Activated CD8-positive, alpha-beta memory T cell treated with anti-CD3 and anti-CD28 coated beads, Interleukin-2, amount 50 U/mL, for 4 hours (primary cell): ENCODE measurements at places on chromosomes 13 and 19.

GRCh38 chr19:9251236-9251635 lies 506 bp downstream of the OR7E24 start:
- DNase-seq = no peak

GRCh38 chr13:113545455-113545930 lies 39.1 kb upstream of the TFDP1 start:
- no peak for DNase-seq

GRCh38 chr13:112943309-112944125 lies 25.5 kb upstream of the MCF2L start:
- peak; percentile 30 for DNase-seq

DNA sequence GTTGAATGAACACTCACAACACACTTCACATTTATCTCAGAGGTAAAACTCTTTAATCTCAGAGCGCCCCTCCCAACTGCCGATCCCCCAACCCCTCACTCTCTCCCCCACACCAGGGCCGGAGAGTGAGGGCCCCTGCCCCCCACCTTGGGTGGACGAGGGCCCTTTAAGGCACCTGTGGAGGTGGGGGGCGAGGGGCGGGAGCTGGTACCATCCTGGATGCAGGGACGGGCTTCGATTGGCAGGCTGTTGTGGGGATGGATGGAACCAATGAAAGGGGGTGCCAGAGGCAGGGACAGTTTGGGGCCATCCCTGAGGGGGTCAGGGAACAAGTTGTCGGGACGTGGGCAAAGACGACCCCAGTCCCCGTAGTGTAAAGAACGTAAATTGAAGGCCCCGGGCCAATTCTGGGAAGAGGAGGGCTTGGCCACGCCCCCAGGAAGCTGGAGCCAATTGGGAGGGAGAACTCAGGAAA lies 1.7 kb upstream of the PNKP start:
- DNase-seq = no peak

- DNase-seq = no peak
These were observed 354.1 kb downstream of the KLF5 start for GRCh38 chr13:73412933-73413332.

GRCh38 chr19:40489882-40490230 lies 23.1 kb downstream of the SPTBN4 start:
- DNase-seq = no peak

GRCh38 chr19:16449330-16449961 lies 22.3 kb downstream of the EPS15L1 start:
- DNase-seq = no peak

DNA sequence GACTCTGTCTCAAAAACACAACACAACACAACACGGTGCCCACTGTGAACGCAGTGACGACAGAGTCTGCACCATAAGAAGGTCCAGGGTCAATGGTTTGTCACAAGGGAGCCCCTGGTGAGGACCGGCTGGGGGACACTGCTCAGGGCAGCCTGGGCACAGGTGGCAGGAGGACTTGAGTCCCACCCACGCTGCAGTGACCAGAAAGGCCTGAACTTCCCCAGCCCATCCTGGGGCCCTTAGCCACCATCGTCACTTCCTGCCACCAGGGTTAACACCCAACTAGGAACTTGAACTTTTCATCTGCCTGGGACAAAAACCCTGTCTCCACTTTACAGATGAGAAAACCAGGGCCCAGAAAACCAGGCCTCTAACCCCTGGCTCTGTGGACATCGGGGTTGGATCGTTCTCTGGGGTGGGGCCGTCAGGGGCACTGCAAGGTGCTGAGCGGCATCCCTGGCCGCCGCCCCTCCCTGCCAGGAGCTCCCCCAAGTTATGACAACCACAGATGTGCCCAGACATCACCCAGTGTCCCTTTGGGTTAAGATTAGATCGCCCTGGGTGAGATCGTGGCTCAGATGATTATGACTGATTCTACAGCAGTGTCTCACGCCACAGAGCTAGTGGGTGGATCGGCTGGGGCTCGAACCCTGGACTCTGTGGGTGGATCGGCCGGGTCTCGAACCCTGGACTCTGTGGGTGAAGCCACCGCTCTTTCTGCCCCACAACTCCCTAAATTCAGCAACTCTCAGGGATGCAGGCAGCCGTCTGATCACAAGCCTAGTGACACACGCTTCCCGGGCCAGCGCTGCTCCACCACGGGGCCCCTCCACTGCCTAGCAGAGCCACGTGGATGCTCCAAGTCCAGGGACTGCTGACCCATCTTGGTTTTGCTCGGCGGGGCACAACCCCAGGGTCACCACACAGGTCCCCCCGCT lies 14.0 kb downstream of the MOB3A start:
- peak; percentile 40 for DNase-seq

DNA sequence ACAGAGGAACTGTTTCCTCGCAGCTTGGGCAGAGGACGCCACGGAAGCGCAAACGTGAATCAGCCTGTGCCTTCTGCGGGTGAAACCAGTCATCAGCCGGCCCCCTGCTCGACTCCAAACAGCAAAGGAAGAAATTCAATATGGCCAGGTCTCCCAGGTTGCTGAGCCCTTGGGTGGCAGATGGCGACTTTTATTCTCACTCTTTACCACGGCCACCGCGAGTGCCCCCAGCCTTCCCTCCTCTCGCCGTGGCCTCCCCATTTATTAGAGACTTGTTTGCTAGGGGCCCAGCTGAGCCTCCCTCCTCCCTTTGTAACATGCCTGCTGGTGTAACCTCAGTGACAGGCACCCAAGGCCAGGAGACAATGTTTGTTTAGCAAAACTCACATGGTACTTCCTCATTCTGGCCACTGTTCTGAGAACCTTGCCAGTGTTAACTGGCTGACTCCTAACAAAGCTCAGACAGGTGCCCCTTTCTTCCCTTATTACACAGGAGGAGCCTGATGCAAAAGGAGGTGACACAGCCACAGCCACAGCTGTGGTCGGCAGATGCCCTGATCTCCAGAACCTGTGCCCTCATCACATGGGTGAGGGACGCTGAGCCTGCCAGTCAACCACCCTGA lies 5.8 kb downstream of the RAB20 start:
- DNase-seq = no peak

- DNase-seq = no peak
These were observed 130.1 kb downstream of the SLITRK1 start for GRCh38 chr13:83752141-83752540.

DNA sequence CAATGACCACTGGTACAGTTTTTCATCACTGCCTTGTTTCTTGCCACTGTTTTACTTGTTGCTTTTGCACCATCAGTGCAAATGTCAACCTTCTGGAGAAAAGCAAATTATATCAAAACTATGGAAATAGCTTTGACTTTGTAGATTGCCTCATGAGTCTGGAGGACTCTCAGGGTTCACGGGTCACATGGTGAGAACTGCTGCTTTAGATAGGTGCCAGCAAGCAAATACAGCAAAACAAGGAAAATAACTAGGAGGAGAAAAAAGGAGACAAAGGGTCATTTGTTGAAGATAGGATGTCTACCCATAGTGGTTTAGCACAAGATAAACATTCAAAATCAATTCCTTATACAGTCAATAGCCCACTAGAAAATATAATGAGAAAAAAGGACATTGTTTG lies 33.1 kb downstream of the POLR1D start:
- DNase-seq = no peak

DNA sequence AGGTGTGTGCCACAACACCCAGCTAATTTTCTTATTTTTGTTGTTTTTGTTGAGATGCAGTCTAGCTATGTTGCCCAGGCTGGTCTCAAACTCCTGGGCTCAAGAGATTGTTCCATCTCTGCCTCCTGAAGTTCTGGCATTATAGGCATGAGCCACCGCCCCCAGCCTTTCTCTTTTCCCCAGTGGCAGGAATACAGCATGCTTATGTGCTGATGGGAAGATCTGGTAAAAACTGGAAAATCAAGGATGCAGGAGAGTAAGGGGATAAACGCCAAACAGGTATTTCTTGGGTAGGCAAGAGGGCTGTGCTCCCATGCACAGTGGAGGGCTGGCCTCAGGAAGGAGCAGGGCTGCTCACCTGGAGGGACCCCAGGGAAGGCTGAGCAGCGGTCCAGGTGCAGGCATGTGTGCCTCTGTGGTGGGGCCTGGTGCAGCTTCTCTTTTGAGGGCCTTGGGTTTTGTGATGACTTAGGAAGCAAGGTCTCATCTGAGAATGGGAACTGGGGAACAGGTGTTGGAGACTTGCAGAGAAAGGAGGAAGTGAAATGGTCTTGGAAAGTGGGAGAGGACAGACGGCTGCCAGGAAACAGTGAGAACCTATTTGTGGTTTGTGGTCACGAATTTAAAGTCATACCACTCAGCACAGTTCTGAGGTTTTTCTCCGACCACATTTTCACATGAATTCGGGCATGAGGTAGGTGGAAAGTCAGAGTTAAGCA lies 106.5 kb downstream of the TEX26 start:
- no peak for DNase-seq

GRCh38 chr19:2678044-2678671 lies 24.3 kb downstream of the GNG7 start:
- DNase-seq = no peak

GRCh38 chr13:86673931-86674431 lies 874.8 kb upstream of the SLITRK6 start:
- no peak for DNase-seq
